ENCODE measurements at places on chromosomes 4 and X. TPM values are rescaled to one million over a fixed set of nuclear protein-coding genes. Genes with fewer than 3 reads are reported as not detected.
A peak's percentile ranks its signal among the peaks of the same experiment; 100 is the strongest.

DNA sequence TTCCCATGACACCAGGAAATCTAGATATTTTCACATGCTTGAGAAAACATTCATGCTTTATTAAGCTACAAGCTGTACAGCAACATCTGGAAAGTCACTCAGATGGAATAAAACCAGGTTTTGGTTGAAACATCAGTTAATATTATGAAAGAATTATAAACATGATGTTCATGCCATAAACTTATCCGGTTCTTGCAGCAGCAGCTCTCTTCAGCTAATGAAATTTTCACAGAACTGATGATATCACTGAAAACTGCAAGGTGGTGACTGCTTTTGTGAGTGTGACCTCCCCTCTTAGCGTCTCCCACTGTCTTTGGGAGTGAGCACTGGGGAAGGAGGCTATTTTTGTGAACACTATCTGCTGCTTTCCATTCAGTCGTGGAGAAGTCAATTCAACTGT lies 56.9 kb downstream of the ARHGAP10 start:
- H3K27me3 ChIP-seq, result no peaks in the 10 kb centered on the region
- peaks cover 32% of the 10 kb centered on the region for H3K4me1 ChIP-seq
- no peak for DNase-seq
- no peak overlapping the region for H3K27ac ChIP-seq
- no peaks in the 10 kb centered on the region for H3K36me3 ChIP-seq
- no peak overlapping the region for H3K4me3 ChIP-seq

Gene RNF175
- not detected for total RNA-seq

GRCh38 chrX:39984191-39984956 lies 113.4 kb downstream of the BCOR start:
- no peaks in the 10 kb centered on the region for H3K4me1 ChIP-seq
- no peaks in the 10 kb centered on the region for H3K27me3 ChIP-seq
- H3K27ac ChIP-seq, result no peak overlapping the region

- DNase-seq, result no peak
- H3K27ac ChIP-seq, result no peak overlapping the region
- H3K36me3 ChIP-seq, result no peaks in the 10 kb centered on the region
- no peaks in the 10 kb centered on the region for H3K27me3 ChIP-seq
Observed at GRCh38 chr4:107572281-107572680, 147.8 kb downstream of the PAPSS1 start.

GRCh38 chr4:185122681-185123345 lies 20.3 kb upstream of the SLC25A4 start:
- H3K36me3 ChIP-seq, result no peaks in the 10 kb centered on the region
- H3K4me1 ChIP-seq, result no peaks in the 10 kb centered on the region
- DNase-seq, result no peak
- no peak overlapping the region for H3K4me3 ChIP-seq

DNA sequence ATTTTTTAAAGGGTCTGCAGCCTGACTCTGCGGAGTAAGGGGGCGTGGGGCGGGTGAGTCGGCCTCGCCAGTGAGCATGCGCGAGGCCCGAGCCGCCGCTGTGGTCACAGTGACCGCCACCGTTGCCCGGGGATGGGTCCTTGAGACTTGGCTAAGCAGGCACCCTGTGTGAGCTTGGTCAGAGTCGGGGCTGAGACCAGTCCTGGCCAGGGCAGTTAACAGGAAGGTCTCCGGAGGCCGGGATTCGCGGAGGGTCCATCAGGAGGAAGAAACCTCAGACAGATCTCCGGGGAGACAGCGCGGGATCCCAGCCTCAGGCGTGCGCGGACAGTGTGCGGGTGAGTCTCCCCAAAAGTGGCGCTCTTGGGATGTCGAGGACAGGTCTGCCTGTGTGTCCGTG lies 1384.4 kb upstream of the PCDH10 start:
- no peaks in the 10 kb centered on the region for H3K27me3 ChIP-seq
- no peaks in the 10 kb centered on the region for H3K4me1 ChIP-seq
- no peaks in the 10 kb centered on the region for H3K36me3 ChIP-seq
- DNase-seq, result no peak

GRCh38 chr4:161792991-161793390 lies 370.8 kb downstream of the FSTL5 start:
- no peaks in the 10 kb centered on the region for H3K27me3 ChIP-seq
- H3K36me3 ChIP-seq, result no peaks in the 10 kb centered on the region
- no peaks in the 10 kb centered on the region for H3K4me1 ChIP-seq
- DNase-seq, result no peak
- H3K4me3 ChIP-seq, result no peak overlapping the region

DNA sequence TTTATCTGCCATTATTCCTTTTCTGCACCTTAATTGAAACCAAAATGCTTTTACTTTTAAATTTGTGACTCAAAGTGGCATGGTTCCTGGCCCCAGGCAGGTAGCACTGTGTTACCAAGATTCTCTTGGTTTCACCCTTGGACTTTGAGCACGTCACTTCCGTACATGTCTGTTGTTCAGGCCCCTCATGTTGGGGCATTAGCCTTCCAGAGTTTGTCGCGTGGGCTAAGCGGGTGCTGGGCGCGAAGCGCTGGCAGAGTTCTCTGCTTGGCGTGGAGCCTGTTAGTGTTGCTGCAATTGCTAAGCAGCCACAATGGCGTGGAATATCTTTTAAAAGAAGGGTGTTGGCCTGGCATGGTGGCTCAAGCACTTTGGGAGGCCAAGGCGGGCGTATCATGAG lies 14.0 kb upstream of the TADA2B start:
- no peaks in the 10 kb centered on the region for H3K36me3 ChIP-seq
- no peak overlapping the region for H3K4me3 ChIP-seq
- no peak for DNase-seq
- peaks cover 25% of the 10 kb centered on the region for H3K4me1 ChIP-seq

DNA sequence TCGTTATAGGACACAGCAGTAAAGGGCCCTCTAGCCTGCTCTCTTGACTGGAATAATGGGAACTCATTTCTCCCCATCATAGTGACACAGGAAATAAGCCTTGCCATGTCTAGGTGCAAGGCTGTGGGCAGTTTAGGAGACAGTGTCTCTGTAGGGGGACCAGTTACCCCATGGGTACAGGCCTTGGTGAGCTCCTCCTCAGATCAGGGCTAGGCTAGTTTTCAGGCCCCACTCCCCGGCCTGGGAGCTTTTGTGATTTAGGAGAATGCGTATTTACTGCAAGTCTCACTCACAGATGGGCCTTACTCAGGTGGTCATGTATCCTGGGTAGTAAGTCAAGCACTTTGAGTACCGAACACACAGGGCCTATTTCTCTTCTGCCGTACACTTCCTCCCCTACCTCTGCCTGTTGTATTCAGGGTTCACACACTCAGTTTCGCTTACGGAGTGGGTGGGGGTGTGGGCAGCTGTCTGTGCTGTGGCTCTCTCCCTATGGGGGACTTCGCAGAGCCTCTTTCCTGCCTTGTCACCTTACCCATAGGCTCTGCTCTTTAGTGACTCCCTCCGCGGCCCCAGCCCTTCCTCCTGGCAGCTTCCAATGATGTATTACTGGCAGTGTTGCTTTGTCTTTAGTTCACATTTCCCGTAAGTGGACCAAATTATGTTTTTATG lies 34.2 kb downstream of the FAM193A start:
- peaks cover 2% of the 10 kb centered on the region for H3K36me3 ChIP-seq
- no peak overlapping the region for H3K27ac ChIP-seq
- H3K4me3 ChIP-seq, result no peak overlapping the region

DNA sequence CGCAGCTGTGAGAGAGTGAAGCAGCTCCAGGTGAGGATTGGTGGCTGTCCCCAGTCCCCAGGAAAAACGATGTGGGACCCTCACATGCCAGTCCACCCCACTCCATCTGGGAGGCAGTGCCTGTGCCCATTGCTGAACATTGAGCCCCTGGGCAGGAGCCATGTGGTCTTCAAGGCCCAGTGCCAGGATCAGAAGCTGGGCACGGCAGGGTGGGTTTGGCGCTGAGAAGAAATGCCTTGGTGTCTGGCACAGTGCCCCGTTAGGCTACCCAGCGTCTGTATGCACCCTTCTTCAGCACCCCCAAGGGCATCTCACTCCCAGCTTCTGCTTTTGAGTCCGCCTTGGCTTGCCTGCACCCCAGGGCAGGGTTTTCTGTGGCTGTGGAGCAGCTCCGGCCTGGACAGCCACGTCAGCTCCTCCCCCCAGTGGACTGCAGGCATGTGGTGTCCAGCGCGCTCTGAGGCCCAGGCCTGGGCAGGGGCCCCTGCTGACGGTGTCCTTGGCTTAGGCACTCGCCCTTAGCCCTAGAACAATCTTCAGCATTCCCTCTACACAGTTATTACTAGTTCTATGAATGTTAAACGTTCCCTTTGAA lies 28.6 kb downstream of the RGS12 start:
- no peak overlapping the region for H3K27ac ChIP-seq
- H3K27me3 ChIP-seq, result no peaks in the 10 kb centered on the region
- no peaks in the 10 kb centered on the region for H3K36me3 ChIP-seq
- no peak for DNase-seq
- H3K4me1 ChIP-seq, result no peaks in the 10 kb centered on the region

Gene HTN1
- total RNA-seq, result not detected

DNA sequence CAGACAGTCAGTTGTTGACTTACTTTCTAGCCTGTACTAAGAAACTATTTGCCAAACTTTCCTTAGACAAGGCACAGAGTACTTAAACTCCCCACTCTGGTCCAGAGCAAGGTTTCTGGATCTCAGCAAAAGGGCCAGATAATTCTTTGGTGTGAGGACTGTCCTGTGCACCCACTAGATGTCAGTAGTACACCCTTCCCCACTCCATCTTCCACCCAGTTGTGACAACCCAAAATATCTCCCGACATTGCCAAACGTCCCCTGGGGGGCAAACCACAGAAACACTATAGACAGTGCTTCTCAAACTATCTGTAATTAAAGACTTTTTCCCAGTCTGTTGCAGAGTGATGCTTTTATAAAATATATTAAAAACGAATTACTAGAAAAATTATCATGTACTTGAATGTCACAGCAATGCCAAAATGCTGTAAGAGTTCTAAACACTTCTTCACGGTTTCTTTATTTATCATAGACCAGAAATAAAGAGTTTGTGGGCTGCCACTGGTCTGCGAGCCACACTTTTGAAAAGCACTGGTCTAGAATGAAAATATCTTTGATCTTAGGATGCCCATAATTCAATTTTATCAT lies 203.5 kb downstream of the PRDM5 start:
- peak; percentile 20 for DNase-seq
- no peak overlapping the region for H3K4me3 ChIP-seq

GRCh38 chrX:16629909-16630308 lies 20.0 kb upstream of the S100G start:
- H3K4me1 ChIP-seq, result no peaks in the 10 kb centered on the region
- no peaks in the 10 kb centered on the region for H3K27me3 ChIP-seq
- no peak overlapping the region for H3K27ac ChIP-seq
- H3K36me3 ChIP-seq, result no peaks in the 10 kb centered on the region
- H3K4me3 ChIP-seq, result no peak overlapping the region

Gene CTAG1B
- total RNA-seq, result not detected

Gene SOWAHD
- 1.1 TPM for total RNA-seq

DNA sequence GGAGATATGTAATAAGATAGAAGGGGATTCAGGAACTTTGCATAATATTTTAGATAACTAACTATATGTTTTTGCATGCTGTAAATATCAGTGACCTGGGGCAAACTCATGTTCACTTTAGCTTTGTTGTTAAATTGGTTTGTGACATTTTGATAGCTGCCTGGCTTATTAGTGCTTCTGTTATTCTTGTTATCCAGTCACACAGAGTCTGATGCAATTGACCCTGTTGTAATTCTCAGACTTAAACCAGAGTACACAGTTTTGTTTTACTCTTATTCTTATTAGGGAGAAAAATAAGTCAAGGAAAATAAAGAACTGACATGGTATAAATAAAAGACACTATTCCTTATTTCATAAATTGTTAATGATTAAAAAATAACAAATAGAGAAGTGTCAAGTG lies 516.7 kb upstream of the SLIT2 start:
- DNase-seq, result no peak
- no peak overlapping the region for H3K27ac ChIP-seq
- no peak overlapping the region for H3K4me3 ChIP-seq
- H3K27me3 ChIP-seq, result no peaks in the 10 kb centered on the region

Gene ASMTL
- total RNA-seq, result 16.5 TPM

Gene HEPH
- 0.08 TPM for total RNA-seq
